ENCODE measurements at places on chromosomes 5 and 9. TPM values are rescaled to one million over a fixed set of nuclear protein-coding genes. Genes with fewer than 3 reads are reported as not detected.

GRCh38 chr9:133737774-133738639 is at the start of gene SARDH:
TSS of gene SARDH (minus strand) at chr9:133738352. CDS start at chr9:133734173, 4,179 bp downstream.
- DNase-seq = peak; percentile 42

DNA sequence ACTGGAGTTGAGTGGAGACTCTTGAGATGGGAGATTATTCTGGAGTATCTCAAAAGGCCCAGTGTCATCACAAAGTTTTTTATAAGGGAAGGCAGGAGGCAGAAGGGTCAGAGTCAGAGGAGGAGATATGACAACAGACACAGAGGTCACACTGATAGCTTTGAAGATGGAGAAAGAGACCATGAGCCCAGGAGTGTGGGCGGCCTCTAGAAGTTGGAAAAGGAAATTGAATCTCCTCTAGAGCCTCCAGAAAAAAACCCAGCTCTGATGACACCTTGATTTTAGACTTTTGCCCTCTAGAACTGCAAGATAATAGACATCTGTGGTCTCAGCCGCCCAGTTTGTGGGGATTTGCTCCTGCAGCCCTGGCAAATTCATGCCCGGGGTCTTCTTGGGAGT is 64.8 kb upstream of the SPTLC1 start:
- no peak for DNase-seq

DNA sequence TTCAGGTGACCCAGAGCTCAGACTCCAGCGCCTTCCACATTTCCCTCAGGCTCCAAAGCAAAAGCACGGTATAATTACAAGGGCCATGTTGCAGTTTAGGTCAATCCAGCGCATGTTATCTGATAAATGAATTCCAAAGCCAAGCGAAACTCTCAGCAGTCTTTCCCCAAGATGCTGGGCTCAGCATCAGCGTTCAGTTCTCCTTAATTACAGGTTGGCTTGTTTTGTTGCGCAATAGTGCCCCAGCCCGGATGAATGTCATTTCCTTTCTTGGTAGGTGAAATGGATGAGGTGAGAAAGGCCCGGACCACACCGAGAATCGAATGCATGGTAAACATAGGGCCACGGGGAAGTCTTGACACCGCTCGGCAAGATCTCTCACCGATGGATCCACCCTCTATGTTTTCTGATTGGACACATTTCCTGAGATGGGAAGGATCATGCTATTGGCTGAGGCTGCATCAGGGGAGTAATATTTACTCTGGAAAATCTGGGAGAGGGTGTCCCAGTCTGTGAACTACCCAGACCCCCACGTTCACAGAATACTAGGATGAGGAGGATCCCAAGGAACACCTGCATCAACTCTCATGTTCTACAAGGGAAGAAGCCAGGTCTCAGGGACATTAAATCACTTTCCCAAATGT is 221.2 kb upstream of the ANKRD55 start:
- DNase-seq = no peak

GRCh38 chr5:13350767-13351166 is 593.7 kb downstream of the DNAH5 start:
- no peak for DNase-seq

GRCh38 chr5:62460578-62460983 is 48.0 kb downstream of the IPO11 start:
- no peak for DNase-seq

The IFNA13 gene
- not detected for total RNA-seq

DNA sequence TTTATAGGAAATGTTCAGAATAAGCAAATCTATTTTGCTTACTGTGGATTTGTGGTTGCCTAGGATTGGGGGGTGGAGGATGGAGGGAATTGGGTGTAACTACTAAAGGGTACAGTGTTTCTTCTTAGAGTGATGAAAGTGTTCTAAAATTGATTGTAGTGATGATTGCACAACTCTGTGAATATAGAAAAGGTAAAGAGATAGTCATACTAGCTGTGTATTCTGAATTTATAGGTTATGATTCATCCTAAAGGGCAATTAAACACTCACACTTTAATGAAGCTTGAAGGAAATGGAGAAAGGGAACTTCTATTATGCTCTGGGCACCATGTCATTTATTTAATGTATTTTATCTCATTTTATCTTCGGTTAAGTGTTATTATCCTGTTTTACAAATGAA is 9.9 kb downstream of the TXNDC8 start:
- DNase-seq = no peak

DNA sequence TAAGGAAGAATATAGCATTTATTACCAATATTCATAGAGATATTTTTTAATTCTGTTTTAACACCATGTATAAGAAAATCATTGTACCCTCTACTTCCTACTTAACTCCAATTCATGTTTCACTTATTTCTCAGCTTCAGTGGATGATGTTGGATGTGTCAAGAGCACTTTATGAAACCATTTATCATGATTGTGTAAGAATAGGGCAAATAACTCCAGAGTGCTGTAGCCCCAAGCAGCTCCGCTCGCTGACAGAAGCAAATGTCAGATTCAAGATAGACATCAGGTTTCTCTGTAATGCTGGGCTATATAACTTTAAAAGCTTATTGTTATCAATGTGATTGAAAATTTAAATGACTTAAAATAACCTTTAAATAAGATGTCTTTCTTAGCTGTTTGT is 50.4 kb downstream of the MAST4 start:
- no peak for DNase-seq

The PCDHA11 gene
- 1.3 TPM for total RNA-seq

DNA sequence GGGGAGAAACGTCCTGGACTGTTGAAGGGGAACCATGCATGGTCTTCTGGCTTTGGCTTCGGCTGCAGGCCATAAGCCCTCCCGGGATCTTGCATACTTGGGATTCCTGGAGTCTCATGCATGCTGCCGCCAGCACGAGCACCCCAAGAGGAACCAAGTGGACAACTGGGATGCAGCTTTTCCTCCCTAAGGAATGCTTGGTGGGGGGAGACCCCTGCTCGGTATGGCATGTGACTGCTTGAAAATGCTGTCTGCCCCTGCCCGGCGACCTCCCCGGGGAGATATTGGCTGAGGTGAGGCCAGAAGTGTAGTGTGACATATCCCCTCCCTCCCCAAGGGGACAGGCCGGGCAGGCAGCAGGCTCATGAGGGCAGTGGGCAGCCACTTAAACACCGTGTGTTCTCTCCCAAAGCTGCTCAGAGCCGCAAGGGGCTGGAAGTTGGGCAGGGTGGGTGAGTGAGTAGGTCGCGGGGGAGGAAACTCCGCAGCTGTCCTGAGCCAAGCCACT is 15.7 kb downstream of the TMEM171 start:
- no peak for DNase-seq

The PTPRD gene
- 5.0 TPM for total RNA-seq

- DNase-seq = no peak
These were observed 16.9 kb downstream of the OR2V2 start for GRCh38 chr5:181164076-181164952.

- no peak for DNase-seq
These were observed 46.5 kb upstream of the TNFAIP8 start for GRCh38 chr5:119309326-119309725.

The OBP2B gene
- not detected for total RNA-seq

All from tibial nerve (tissue), 4 donors.